CD4-positive, alpha-beta T cell treated with Interleukin-15 for 1 hour (primary cell): ENCODE measurements at places on chromosomes 4 and X.
A peak's percentile ranks its signal among the peaks of the same experiment; 100 is the strongest.

GRCh38 chrX:120145295-120145925, 13.0 kb upstream of the RHOXF2 start:
- DNase-seq: no peak

- peak; percentile 65 for DNase-seq
These were observed 677 bp upstream of the NONO start for GRCh38 chrX:71282514-71283402.

DNA sequence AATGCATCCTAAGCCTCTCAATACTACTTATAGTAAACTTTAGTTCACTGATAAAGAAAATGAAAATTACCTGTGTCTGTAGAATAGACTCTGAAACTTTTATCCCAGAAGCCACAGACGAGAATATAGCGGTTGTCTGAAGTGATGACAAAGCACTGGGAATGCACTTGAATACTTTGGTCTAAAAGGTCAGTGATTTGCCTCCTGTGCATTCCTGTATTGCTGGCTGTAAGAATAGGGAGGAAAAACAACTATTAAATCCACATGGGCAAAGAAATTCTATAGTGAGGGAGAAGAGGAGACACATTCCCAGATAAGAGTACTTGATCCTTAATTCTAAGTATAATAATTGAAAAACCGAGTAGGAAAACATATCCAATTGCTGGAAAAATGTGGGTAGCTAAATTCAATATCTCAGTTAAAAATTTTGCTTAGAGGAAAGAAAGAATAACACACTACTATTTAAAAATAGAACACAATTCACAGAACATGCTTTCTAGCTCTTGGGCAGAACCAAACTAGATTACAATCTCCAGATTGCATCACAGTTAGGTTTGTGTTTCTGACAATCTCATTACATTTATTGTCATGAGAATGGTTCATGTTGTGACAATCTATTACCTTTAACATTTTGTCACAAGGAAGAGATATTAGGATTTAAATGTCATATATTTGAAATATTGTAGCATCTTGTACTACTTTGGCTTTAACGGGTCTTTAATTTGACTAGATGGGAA, 232.1 kb downstream of the DCLK2 start:
- DNase-seq: no peak

- DNase-seq: no peak
These were observed 17.1 kb downstream of the VSIG4 start for GRCh38 chrX:66022632-66023384.

GRCh38 chr4:5186271-5187064, 135.2 kb downstream of the STK32B start:
- DNase-seq: no peak

GRCh38 chrX:151753313-151754046, 18.9 kb downstream of the CNGA2 start:
- DNase-seq: no peak

- no peak for DNase-seq
These were observed 19.5 kb upstream of the XPNPEP2 start for GRCh38 chrX:129719268-129719667.

DNA sequence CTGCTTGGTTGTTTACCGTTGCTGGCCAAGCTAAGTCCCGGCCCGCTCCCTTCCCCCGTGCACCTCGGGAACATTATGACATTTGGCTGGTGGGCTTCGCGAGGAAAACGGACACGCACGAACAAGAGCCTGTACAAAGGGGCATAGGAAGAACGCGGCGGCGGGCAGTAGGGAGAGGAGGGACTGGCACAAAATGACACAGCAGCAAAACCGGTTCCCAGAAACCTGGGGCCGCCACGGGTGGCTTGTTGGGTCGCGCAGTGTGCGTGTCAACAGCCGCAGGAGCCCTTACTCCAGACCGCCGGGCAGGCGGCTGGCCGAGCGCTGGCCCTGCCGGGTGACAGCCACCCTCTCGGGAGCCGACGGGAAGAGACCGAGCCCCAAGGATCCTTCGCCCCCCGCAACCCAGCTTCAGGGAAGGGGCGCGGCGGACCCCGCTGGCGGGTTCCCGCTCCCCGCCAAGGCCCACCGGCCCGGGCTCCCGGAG, 1.6 kb upstream of the LIN54 start:
- DNase-seq: no peak

- no peak for DNase-seq
These were observed 22.7 kb downstream of the FABP2 start for GRCh38 chr4:119299260-119299671.

DNA sequence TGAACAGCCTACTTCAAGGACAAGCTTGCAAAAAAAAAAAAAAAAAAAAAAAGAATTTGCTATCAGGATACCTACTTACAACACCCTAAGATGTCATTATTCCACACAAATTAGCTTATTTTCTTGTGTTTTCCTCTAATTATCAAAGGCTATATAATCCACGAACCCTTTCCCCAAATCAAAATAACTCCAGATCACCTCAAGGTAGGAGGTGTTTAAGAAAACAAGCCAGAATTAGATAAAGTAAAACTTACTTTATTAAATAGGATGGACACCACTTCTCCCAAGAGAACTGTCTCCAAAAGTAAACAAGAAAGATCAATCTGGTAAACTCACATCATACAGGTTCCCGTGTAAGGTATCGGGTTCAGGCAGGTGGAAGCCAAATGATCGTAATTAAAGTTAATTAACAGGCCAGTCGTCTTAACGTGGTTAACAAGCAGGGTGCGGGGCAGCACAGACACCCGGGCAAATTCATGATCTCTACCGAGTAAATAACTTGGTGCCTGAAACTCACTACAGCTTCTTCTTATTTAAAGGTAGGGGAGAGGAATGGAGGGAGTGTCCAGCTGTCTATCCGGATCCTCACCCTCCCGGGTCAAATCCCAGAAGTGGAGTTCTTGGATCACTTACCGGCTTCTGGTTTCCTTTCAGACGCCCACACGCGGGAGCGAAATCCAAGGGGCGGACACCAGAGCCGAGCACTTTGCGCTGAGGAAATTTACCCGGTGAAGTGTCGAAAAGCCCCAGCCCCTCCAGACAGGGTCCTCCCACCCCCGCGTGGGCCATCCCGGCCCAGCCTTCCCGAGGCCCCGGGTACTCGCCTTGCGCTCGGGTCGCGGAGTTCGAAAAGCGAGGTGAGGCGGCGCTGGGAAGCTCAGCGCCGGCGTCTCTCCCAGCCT, 708 bp downstream of the ARAP2 start:
- peak; percentile 42 for DNase-seq

DNA sequence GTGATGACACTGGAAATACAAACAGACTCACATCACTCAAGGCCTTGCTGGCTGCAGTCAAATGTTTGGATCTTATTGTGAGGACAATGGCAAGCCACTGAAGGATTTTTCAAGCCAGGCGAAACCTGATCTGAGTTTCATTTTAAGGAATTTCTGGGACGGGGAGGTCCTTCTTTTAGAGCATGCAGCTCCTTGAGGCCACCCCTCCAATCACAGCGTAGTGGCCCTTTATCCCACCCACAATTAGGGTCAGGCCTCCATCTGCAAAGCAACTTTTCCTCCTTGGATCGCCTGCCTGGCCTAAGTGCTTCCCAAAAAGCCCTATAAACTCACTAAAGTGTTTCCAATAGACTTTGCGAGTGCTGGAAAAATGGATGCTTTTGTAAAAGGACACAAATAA, 115.5 kb downstream of the EFHC2 start:
- DNase-seq: no peak

GRCh38 chrX:64188901-64189300, 16.6 kb downstream of the AMER1 start:
- DNase-seq: no peak

DNA sequence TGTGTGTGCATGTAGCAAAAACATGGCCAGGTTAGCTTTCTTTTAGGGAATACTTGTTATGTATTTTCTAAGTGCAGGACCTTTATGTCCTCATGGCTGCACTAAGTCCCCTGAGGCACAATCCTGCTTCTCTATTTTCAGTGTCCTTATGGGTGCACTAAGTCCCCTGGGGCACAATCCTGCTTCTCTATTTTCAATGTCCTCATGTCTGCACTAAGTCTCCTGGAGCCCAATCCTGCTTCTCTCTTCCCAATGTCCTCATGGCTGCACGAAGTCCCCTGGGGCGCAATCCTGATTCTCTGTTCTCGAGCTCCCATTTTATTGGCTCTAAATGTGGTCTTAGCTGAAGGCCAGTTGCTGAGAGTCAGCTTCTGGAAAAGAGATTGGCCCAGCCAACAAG, 49.7 kb upstream of the GPRIN3 start:
- DNase-seq: no peak

DNA sequence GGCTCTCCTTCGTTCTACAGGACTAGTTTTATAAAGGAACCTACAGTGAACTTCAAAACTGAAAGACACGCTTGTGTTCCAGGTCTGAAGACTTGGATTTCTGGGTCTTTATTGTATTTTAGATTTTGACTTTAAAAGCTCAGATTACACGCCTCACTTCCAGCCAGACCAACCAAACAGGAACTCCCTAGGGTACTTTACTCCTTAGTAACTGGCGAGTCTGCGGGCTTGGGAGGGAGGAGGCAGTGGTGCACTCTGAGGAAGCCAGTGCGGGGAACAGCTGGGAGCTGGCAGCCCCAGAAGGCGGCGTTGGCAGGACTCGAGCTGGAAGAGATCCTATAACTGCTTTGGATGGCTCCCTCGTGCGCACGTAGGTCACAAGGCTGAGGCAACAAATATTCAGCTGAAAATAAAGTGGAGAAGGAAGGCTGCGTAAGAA, 391 bp upstream of the PHKA1 start:
- DNase-seq: no peak

- DNase-seq: no peak
These were observed 22.6 kb downstream of the RTL9 start for GRCh38 chrX:110381216-110381615.

DNA sequence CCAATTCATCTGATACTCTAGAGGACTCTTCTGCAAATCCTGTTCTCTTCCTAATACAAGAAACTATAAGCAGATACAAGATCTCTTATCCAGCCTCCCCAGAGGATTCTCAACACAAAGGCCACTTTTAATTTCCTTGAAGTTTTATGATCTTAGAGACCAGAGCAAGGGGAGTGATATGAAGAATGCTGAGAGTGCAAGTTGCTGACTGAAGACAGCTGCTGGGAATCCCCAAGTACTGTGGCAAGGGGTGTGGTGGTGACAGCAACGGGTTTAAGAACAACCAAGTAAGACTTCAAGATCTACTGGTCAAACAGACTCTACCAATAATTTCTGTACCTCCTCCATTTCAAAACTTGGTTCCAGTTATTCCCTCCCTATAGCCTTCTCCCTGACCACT, 7.0 kb downstream of the AMMECR1 start:
- DNase-seq: peak; percentile 20

GRCh38 chr4:126572264-126572663, 1060.5 kb upstream of the INTU start:
- no peak for DNase-seq

- no peak for DNase-seq
These were observed 44.1 kb downstream of the NAA11 start for GRCh38 chr4:79281566-79282359.

GRCh38 chr4:53861856-53862610, 202.4 kb downstream of the CHIC2 start:
- DNase-seq: no peak

DNA sequence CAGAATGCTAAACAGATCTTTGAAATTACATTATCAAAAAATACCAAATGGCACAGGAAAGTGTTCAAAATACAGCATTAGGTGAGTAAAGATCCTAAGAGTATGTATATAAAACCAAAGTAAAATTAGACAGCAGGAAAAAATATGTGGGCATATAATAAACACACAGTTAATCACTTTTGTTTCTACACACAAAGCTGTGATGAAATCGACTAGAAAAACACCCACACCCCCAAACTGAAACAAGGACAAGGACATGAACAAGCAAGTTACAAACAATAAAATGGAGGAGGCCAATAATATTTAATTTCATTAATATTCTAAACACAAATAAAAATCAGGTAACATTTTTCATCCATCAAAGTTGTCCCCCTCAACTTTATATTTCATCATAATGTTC, 143.2 kb downstream of the FRYL start:
- no peak for DNase-seq

DNA sequence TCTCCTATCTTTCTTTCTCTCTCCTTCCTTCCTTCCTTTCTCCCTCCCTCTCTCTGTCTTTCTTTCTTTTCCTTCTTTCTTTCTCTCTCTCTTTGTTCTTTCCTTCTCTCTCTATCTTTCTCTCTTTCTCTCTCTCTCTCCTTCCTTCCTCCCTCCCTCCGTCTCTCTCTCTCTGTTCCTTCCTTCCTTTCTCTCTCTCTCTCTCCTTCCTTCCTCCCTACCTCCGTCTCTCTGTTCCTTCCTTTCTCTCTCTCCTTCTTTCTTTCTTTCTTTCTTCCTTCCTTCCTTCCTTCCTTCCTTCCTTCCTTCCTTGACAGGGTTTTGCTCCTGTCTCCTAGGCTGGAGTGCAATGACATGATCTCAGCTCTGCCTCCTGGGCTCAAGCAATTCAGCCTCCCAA, 24.2 kb upstream of the P2RY8 start:
- DNase-seq: no peak

DNA sequence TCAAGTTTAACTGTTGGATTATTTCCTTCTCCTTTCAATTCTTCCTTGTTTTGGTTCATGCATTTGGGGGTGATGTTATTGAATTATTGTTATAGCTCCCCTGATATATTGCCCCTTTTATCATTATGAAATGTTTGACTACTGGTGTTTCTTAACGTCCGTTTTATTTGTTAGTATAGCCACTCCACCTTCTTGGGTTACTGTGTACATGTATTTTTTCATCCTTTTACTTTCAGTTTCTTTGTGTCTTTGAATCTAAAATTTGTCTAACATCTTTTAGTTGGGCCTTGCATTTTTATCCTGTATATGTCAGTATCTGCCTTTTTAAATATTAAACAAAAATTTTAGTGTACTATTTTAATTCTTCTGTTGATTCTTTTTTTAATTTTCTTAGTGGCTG, 88.7 kb downstream of the TNIP2 start:
- no peak for DNase-seq

DNA sequence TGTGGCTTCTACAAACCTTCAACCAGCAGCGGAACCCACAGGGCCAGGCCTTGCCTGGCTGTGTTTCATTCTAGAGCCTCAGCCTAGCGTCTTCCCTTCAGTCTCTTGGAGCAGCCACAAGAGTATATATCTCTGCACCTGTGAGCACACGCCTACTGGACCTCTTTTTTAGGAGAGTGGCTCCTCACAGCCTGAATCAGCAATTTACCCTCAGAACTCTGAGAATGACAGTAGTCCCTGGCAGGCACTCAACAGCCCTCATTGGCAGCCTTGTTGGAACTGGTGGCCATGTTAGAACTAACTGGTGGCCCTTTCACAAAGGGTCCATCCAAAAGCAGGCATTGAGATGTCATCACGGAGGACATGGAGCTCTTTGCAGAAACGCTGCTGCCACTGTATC, 138.9 kb downstream of the BCOR start:
- no peak for DNase-seq

GRCh38 chr4:128590773-128591172, 218.7 kb upstream of the JADE1 start:
- no peak for DNase-seq

- DNase-seq: no peak
These were observed 515.0 kb downstream of the CFAP47 start for GRCh38 chrX:36434522-36434921.

GRCh38 chr4:3423952-3424351, 17.8 kb upstream of the HGFAC start:
- no peak for DNase-seq
